ENCODE measurements at places on chromosomes 13 and 19. TPM values are rescaled to one million over a fixed set of nuclear protein-coding genes. Genes with fewer than 3 reads are reported as not detected.

The ZNF714 gene
- 2.0 TPM for total RNA-seq

The S1PR2 gene
- total RNA-seq, result 13.6 TPM

The MKNK2 gene
- 127 TPM for total RNA-seq

The TEX101 gene
- not detected for total RNA-seq

The MRI1 gene
- total RNA-seq, result 15.8 TPM

The IRF2BP1 gene
- 18.3 TPM for total RNA-seq

The ZBTB32 gene
- not detected for total RNA-seq

The UBE2L5 gene
- total RNA-seq, result not detected

The MYBPC2 gene
- not detected for total RNA-seq

The PGLYRP2 gene
- not detected for total RNA-seq

The PSPN gene
- 0.92 TPM for total RNA-seq

The TNFSF13B gene
- 1.9 TPM for total RNA-seq

The GNA15 gene
- 6.1 TPM for total RNA-seq

The FOSB gene
- total RNA-seq, result 1.5 TPM

The LYL1 gene
- 7.5 TPM for total RNA-seq

The GNG8 gene
- total RNA-seq, result not detected

The BRME1 gene
- total RNA-seq, result 1.1 TPM

The CASP14 gene
- not detected for total RNA-seq

The IGSF23 gene
- not detected for total RNA-seq

The NDFIP2 gene
- 39.0 TPM for total RNA-seq

The APC2 gene
- 0.21 TPM for total RNA-seq

The IL11 gene
- not detected for total RNA-seq

The SHISA7 gene
- total RNA-seq, result not detected

The ZNF627 gene
- 5.1 TPM for total RNA-seq
